M059J (cell line): ENCODE measurements at places on chromosomes 1 and 21.

DNA sequence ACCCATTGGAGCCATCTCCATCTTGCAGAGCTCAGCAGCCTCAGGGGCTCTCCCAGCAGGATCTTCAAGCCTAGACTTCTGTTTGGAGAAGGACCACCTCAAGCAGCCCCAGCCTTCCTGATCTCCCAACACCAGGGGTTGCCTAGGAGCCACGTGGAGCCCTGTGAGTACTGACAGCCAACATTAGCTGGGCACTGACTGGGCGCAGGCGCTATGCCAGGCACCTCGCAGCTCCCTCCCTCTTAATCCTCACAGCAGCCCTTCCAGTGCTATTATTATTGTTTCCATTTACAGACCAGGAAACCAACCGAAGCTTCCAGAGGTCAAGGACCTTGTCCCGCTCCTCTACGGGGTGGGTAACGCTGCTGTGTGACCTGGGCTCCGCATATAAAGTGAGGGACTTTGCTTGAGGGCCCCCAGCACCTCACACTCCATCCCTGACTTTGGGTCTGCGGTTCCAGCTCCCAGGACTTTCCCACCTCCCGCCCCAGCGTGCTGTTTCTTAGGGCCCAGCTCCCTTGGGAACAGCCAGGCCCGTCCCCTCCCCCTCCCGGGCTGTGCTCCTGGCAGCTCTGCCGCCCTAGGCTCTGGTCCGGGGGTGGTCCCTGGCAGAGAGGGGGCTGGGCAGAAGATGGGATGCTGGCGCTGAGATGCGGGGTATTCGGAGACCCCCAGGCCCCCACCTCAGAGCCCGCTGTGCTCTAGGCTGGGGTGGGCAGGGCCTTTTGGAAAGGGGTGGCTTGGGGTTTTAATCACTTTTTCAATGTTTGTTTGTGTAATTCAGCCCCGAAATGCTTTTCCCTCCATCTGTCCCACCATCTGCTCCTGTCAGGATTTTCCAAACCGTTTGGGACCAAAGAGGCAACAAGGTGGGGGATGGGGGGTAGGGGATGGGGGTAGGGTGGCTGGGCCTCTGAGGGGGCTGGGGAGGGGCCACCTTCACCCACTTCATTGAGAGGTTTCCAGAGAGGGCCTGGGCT is 4.1 kb upstream of the HPCA start:
- DNase-seq, result no peak

DNA sequence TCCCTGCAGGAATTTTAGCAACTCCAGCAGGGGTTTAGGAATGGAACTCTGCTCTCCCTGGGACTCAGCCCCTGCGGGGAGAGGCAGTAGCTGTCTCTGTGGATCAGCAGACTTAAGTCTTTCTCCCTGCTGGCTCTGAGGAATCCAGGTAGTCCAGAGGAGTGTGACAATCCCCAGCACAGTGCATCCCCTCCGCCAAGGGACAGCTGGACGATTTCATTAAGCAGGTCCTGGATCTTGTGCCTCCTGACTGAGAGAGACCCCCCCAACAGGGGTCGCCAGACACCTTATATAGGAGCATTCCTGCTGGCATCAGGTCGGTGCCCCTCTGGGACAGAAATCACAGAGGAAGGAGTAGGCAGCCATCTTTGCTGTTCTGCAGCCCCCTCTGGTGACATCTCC is 30.6 kb downstream of the AKT3 start:
- no peak for DNase-seq

DNA sequence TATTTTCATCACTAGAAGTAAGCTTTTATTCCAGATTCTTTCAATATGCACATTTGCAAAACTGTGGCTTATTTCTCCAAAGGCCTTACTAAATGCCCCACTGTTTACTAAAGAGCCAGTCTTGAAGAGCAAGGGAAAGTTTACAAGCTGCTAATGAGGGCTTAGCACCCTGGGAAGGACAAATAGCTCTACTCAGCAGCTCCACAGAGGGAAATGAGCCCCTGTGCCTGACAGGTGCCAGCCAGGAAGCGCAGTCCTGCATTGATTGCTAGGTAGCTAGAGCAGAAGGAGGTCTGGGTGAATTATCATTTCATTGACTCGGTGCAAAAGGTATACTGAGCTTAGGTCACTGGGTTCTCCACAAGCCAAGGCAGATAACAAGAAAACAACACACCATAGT is 307.0 kb downstream of the SETD4 start:
- DNase-seq, result no peak

DNA sequence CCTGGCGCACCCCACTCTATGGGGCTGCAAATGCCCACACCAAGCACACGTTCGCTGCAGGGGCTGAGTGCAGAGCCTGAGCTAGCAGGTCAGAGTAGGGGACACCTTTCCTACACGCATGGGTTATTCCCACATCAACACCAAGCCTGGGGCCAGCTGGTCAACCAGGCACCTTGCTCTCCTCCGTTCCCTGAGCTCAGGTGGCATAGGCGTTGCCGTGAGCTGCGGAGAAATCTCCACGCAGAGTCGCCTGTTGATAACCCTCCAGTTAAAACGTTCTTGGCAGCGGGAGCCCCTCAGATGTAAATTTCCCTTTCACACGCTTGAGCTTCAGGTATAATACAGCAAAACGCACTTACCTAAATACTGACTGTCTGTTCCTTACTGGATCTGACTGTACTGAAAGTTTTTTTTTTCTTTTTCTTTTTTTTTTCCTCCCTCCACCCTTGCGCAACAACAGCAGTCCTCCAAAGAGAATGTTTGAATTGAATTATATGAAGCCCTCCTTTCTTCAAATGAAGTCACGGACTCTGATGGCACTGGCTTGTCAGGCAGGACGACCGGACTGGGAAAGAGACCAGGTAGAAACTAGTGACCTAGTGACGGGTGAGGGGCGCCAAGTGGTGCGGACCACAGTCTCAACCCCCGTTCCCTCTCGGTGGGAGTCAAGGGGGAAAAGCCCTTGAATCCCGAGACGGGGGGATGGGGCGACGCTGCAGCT is 2.1 kb downstream of the BRINP3 start:
- DNase-seq, result no peak

- DNase-seq, result no peak
Measured at GRCh38 chr1:47840393-47841190, 156.6 kb downstream of the TRABD2B start.

DNA sequence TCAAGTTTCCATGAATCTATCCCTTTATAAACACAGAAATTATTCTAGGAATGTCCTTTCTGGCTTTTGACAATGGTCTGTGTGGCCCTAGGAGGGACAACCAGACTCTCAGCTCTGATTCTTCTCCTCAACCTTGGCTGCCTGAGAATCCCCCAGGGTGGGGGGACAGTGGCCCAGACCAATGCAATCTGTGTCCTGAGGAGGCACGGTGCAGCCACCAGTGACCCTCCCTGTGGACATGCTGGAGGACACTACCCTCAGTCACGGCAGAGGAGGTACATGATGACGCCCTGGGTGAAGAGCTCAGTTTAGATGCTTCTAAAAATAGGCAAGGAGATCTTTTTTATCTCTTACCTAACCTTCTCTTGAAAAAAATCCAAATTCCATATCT is 91.7 kb downstream of the PGBD5 start:
- no peak for DNase-seq

DNA sequence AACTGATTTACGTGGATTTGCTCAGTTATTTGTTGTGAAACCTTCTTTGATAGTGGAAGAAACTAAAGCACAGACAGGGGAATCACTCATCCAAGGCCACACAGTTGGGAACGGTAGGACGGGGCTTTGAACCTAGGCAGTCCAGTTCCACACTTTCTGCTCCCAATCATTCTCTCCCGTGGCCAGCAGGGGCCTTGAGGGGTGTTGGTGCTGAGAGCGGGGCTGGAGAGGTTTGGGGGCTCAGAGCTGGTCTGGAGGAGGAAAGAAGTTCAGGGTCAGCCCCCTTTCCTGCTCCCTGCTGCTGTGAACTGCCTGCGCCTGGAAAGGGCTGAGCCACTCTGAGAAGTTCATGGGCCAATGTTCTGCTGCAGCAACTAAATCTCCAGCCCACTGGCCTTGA is 31.4 kb upstream of the ACTL8 start:
- DNase-seq, result no peak

DNA sequence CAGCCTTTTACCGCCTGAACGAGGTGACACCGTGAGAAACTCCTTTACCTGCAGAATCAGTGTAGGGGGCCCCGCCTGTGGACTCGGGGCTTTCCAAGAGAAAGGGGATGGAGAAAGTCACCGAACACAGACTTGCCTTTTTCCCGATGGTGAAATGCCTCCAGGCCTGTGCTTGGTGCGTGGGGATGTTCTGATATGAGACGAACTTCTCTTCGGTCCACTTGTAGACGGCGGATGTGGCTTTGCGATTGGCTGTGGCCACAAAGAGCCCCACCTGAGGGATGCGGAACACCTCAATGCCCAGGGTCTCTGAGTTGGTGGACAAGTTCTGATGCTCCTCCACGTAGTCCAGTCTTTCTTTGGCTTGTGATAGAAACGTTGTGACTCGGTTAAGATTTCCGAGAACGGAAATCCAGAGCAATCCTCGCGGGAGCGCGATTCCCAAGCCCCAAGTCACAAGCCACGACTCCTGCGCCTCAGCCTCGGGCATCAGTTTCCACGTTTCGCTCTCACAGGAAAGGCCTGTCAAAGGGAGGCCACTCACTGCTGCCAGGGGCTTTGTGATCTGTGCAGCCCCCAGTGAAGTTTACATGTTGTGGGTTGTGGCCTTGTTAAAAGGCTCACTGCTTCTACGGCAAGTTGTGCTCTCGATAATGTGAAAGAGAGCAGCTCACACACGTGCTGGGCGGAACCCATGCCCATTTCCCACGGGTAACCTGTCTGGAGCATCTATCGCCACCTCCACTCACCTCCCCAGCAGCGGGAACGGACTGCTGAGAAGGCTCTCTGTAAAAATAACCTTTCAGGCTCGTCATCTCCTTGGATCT is 12.6 kb downstream of the KRTAP10-1 start:
- DNase-seq, result no peak

DNA sequence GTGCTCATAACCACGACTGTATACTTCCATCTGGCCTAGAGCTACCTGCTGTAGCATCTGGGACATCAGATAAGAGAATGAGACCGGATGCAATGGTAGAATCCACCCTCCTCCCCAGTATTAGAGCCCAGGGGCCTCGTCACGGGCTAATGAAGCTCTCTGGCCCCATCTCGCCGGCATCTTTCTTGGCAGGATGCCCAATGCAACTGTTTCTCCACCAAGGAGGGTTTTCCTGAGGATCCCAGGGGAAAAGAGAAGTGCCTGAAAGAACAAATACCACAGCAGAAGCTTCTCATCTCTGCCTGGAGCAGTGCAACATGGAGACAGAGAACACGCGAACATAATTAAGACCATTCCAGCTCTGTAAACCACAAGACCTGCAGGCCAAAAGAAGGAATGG is 80.0 kb downstream of the VWA5B1 start:
- no peak for DNase-seq

DNA sequence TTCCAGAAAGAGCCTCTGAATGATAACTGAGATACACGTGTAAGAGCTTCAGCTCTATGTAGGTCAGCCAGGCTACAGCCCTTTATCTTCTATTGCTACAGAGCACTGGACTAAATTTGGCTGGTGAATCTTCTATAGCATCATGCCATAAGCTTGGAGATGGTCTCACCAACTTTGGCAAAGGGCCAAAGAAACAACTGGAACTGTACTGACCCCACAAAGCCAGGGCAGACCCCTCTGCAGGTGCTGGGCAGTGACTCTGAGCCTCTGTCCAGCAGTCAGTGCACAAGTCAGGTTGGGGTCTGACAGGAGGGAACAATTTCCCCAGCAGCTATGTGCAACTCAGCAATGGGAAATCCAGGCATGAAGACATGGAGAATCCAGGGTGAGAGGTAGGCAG is 57.8 kb upstream of the NFASC start:
- DNase-seq, result no peak

- DNase-seq, result no peak
Measured at GRCh38 chr1:160207771-160208556, 2.8 kb downstream of the PEA15 start.

GRCh38 chr1:36876990-36877389 is 157.3 kb downstream of the GRIK3 start:
- no peak for DNase-seq

DNA sequence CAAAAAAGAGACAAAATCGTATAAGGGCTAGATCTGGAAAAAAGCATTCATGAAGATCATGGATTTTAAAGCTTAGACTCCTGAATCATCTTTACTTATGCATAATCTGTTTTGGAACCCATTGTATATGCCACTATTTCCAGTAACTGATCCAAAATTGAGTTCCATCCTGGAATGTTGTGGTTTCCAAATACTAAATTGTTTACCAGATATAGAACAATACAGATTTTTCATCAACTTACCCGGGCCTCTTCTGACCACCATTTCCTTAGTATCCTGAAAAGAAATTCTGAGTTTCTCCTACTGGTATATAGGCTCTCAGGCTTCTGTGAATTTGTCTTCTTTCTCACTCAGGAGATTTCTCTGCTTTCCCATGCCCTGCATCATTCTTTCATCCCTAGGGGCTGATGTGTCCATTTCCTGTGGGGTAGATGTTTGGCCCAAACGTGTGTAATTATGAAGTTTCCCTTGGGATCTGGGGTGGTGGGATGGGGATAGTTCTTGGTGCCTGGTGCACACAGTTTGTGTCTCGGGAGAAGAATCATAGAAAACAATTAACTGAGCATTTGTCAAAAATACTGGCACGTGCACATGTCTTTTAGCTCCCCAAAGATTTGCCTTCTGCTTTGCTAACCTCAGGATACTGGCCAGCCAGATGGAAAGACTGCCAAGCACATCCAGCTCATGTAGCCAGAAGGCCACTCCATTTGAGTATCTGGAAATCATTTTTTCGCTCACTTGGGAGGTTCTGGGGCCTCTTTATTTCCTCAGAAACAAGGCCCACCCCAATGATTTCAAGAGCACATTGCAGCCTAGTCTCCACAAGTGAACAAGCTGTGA is 127.8 kb downstream of the NTMT2 start:
- no peak for DNase-seq

DNA sequence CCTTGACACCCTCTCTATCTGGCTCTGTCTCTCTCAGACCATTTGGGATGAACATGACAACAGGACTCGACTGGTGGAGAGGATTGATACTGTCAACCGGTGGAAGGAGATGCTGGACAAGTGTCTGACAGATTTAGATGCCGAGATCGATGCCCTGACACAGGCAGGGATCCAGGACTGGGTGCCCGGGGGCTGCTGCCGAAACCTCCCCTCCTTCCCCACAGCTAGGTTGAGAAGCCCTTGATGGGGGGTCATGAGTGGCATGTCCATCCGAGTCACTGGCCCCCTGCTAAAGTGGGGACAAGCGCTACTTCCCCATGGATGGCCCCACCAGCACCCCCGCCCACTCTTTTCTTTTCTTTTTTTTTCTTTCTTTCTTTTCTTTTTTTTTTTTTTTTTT is 1.2 kb downstream of the TEKT2 start:
- no peak for DNase-seq

DNA sequence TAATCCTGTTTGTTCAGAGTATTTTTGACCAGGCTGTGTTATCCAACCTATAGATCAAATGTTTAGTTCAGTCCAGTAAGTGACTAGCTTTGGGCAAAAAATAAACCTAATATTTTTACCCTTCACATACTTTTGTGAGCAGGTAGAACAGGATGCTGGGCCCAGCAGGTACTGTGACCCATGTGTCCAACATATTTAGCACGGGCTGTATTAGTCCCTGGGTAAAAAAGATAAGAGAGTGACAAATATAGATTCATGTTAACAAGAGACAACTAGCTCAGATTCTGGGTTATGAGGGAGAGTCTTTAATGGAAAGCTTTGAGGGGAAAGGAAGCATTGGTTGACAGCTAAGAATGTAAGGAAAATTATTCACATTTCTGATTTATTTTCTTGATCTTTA is 43.1 kb downstream of the OLFM3 start:
- DNase-seq, result no peak
